ENCODE measurements at places on chromosomes 1 and 21.

- DNase-seq = no peak
These were observed 6.5 kb downstream of the ANKRD45 start for GRCh38 chr1:173663159-173663558.

- no peak for DNase-seq
These were observed 89.5 kb downstream of the DDAH1 start for GRCh38 chr1:85375493-85375892.

GRCh38 chr1:9332513-9333143 is 39.9 kb downstream of the SPSB1 start:
- no peak for DNase-seq

DNA sequence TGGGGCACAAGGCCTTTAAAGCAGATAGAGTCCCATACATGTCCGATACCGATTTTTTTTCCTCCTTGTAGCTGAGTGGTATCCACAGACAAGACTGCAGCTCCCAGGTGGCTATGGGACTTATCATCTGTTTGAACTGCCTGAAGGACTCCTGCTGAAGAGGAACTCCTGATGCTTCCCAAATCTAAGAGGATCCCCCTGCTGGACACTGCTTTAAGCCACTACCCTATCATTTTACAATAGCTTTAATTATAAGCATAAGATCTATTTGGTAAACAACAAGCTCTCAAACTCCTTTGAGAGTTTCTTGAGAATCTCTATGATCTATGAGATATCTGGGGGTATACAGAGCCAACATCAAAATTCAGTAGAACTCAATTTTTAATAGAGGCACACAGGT is 11.7 kb downstream of the NDC1 start:
- DNase-seq = no peak

GRCh38 chr1:155884982-155885381 is 25.6 kb downstream of the SYT11 start:
- DNase-seq = no peak

- DNase-seq = no peak
These were observed 481.4 kb upstream of the CAMK1G start for GRCh38 chr1:209102120-209102519.

GRCh38 chr1:95752515-95753381 is 518.7 kb downstream of the RWDD3 start:
- DNase-seq = no peak

DNA sequence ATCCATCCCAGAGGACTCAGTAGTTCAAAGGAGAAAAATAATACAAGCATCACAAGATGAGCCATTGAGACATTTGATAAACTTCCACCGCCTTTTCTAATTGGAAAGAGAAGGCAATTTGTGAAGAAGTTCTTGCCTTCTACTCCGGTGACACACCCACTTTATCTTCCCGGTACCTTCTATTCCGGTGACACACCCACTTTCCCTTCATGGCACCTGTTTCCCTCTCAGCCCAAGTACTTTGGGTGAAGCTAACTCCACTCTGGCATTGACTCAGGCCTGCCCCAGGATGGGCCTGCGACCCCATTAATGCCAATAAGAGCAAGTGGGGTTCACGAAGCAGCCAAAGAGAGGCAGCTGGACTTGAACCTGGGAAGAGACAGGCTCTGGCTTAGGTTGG is 38.2 kb downstream of the CLDN14 start:
- no peak for DNase-seq

- DNase-seq = no peak
These were observed 273.9 kb downstream of the TM2D1 start for GRCh38 chr1:61450872-61451571.

GRCh38 chr1:151135433-151136385 is 10.7 kb downstream of the SEMA6C start:
- DNase-seq = no peak

- no peak for DNase-seq
These were observed 103.7 kb downstream of the SLC16A1 start for GRCh38 chr1:112852276-112852675.

- DNase-seq = no peak
These were observed 52.0 kb upstream of the ARHGEF16 start for GRCh38 chr1:3402258-3403010.

All from fibroblast of skin of left biceps (primary cell).